ENCODE measurements at places on chromosomes 11 and 22.

DNA sequence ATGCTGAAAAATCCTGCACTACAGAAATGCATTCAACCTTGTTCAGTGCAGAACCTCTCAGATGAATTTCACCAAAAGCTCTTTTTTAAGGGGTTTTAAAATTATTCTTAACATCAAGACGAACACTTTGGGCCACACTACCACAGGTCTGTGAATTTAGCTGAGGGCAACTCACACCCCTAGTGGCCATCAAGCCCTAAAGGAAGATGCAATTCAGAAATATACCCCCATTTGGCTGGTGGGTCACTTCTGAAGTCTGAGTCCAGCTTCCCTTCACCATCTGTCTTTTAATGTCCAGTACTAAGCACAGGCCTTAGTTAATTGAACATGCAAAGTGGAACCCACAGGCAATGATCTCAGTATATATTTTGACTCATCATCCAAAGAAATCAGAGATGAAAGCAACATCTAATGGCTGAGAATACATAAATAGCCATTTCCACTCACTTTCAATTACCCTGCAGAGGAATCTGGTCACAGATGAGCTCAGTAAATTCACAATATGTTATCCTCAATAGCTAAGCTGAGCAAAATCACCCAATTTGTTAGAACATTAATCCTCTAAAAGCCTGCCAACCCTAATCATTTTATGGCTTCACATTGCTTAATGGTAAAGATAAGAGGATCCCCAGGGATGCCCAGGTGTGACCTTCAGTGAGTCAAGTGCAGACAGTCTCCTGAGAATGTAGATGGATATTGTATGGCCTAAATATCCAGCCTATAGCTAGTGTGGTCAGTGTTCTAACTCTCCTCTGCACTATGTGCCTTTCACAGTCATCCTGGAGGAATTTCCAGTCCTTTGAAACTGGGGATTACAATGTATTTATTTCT is 50.3 kb downstream of the FAM76B start:
- DNase-seq: no peak

DNA sequence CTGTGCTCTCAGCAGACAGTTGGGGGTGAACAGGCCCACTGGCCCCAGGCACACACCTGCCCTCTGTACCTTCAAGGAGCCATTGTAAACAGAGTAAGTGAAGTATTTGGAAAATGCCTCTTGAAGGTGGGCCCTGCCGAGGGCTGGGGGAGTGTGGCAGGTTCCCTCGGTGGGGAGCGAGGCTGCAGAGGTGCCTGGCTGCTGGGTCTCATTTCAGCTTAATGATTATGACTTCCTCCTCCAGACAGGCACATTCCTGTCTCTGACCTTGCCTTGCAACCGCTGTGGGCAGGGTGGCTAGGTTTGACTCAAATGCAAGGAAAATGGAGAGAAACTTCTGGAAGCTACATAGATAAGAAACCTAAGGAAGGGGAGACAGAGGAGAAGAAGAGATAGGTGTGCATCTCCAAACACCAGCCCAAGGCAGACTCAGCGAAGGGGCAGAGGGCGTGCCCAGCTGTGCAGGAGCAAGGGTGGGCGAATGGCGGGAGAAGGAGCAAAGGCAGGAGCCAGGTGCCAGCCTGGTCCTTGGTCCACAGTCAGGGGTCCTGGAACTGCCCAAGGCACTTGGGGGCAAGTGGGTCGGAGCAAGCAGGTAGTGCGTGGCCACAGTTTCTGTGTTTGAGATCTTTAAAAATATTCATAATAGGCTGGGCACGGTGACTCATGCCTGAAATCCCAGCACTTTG is 14.0 kb downstream of the GRAMD4 start:
- DNase-seq: no peak

DNA sequence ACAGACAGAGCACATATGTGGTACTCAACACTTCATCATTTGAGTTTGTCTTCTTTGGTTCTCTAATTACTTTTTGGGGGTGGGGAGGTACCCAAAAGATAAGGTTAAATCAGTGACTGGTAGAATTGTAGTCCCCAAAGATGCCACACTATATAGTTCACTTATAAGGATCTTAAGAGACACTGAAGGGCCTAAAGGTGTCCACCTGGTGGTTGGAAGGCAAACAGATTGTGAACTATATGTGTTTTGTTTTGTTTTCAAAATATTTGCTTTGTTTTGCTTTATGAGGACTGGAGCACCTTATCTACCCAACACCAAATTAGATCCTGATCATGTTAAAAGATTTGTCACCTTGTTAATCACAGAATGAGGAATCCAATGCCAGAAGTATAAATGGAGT is 136.1 kb downstream of the DCDC1 start:
- no peak for DNase-seq

DNA sequence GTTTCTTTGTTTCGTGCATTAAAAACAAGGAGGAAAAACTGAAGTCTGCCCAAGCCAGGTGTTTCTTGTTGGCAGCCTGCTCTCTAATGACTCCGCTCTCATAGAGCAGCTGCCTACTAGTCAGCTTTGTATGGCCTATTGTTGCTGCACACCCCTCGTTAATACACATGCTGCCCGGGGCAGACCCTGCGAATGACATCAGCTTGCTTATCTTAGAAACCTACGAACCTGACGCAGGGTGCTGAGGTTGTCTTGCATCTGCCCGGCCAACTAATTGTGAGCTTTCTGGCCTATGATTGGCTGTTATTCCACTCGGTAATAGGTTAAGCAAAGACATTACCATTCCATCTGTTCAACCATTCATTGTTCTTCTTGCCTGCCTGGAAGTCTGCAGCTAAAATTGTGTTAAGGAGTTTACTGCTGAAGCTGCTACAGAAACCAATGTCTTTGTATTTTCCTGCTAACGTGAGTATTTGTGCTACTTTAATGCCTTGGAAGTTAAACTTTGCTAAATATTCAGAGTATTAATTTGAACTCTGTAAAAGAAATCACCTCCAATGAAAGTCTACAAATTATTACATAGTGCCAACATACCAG is 37.5 kb downstream of the ZC3H12C start:
- DNase-seq: no peak

DNA sequence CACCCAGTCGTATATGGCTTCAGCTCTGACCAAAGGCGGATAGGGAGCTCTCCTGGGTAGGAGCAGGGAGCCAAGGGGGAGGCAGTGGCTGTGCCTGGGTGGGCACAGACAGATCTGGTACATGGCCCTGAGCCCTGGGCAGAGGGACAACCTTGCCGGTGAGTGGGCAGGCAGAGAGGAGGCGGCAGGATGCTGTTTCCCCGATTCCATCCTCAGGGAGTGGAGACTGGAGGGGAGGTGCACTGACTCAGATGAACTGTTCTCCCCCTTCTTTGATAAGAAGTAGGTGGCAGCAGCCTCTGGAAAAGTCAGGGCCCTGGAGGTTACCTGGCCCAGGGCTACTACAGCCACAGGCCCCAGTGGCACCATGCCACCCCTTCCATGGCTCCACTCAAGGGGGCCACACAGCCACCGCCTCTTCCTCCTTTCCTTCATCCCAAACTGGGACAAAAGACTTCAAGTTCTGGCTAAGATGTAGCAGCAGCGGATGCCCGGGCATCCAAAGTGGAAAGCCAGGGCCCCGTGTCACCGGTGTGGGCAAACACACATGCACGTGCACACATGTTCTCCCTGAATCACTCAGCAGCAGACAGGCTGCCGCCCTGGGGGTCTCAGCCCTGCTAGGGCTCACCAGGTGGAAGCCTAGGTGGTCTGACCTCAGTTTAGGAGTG is 13.4 kb downstream of the CXCR5 start:
- DNase-seq: no peak

GRCh38 chr11:115363426-115363825 is 140.8 kb downstream of the CADM1 start:
- no peak for DNase-seq

GRCh38 chr11:60633645-60634044 is 65.8 kb upstream of the MS4A8 start:
- DNase-seq: no peak

- DNase-seq: no peak
Measured at GRCh38 chr11:123161376-123162030, 33.5 kb downstream of the CLMP start.

DNA sequence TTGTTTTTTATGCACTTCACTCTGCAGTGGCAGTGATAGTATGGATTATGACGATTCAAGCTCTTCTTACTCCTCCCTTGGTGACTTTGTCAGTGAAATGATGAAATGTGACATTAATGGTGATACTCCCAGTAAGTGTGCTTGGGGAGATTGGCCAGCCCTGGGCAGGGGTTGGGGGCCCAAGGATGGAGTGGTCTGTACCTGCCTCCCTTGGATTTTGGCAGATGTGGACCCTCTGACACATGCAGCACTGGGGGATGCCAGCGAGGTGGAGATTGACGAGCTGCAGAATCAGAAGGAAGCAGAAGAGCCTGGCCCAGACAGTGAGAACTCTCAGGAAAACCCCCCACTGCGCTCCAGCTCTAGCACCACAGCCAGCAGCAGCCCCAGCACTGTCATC is 14.2 kb downstream of the MADD start:
- no peak for DNase-seq

DNA sequence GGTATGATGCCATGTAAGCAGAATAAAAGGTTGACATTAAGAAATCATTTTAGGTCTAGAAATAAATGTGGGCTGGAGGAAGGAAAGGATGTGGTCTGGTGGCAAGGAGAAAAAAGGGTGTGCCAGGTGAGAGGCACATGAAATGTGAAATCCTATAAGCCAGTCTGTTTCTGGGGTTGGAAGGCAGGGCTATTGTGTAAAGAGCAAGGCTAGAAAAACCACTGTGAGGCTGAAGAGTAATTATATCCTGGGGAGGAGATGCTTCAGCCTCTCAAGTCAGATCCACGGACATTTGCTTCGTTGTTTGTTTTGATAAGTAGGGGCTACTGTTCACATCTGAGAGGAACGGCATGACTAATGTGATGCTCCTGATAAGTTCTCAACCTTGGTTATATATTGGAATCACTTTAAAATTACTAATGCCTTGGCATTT is 77.5 kb upstream of the CTSC start:
- DNase-seq: no peak

- no peak for DNase-seq
Measured at GRCh38 chr11:90629229-90629806, 406.5 kb upstream of the CHORDC1 start.

DNA sequence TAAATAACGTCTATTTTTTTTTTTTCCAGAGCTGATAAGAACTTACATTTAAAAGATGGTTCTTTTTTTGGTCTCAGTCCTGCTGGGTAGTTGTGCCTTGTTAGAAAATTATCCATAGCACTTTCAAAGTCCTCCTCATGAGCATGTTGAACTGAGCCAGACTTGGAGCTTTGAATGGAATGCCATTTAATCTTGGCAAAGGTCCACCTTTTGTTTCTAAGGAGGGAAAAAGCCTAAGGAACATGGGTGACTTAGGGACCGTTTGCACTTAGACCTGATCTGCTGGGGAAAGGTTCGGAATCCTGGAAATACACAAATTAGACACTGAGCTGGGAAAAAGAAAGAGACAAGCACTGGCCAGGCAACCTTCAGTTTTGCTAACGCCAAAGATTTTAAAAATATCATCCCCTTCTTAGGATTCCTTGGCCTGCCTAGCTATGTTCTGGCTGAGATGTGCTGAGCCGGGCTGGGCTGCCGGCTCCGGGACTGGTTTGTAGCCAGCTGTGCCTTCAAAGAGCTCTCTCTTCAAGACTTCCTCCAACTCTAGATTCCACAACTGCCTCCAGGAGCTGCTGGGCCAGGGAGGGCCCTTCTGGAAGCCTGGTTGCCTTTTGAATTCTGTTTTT is 67.4 kb downstream of the ENDOD1 start:
- no peak for DNase-seq

DNA sequence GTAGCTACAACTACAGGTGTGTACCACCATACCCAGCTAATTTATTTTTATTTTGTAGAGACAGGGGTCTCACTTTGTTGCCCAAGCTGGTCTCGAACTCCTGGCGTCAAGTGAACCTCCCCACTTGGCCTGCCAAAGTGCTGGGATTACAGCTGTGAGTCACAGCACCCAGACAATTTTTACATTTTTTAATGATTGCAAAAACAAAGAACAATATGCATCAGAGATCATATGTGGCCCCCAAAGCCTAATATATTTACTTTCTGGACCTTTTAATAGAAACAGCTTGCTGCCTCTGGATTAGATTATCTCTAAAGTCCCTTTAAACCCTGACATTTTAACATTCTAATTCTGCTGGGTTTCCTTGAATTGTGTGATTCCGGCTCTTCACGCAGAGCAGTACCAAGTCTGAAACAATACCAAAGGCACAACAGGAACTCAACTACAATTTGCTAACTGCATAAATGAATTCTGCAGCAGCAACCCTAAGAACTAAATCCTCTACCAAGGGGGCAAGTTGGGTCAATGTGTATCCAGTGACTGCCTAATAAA is 25.0 kb downstream of the RAB30 start:
- DNase-seq: no peak

GRCh38 chr22:45452565-45453379 is 39.3 kb downstream of the RIBC2 start:
- no peak for DNase-seq

Measured in mesothelial cell of epicardium (in vitro differentiated cells).